EH (cell line): ENCODE measurements at places on chromosomes 5 and 9.
A peak's percentile ranks its signal among the peaks of the same experiment; 100 is the strongest.

DNA sequence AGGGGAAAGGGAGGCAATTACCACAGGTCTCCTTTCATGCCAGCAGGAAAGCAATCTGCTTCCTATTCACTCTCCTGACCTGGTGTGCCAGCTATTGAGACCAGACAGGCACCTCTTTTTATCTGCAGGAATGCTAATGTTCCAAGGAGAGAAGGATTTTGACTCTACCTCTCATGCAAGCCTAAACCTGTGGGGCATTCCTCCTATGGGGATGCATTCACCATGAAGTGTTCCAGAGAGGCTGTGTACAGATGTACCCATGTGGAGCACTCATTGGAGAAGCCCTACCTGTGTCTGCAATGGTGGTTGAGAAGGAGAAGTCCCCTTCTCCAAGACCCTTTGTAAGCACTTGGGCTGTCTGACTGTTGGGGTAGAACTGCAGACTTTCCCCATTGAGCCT, 45.4 kb upstream of the EDIL3 start:
- DNase-seq, result no peak

DNA sequence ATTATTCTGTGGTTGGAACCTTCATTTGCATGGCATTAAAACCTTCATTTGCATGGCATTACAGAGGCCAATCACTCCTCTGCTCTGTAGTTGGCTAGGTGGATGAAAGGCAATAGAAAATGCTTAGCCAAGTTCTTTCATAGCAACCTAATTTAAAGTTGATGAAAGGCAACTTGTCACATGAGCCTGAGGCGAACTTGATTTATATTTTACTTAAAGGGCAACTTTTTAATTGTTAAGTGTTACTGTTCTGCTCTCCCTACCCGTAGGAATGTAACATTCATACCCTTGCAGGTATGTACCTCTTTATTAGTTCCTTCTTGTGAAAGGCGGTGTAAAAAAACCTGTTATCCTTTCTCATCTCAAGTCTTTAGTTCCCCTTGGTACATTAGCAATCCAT, 7.9 kb upstream of the ERMP1 start:
- no peak for DNase-seq

GRCh38 chr9:132267660-132268059, 87.1 kb downstream of the SETX start:
- DNase-seq, result no peak

DNA sequence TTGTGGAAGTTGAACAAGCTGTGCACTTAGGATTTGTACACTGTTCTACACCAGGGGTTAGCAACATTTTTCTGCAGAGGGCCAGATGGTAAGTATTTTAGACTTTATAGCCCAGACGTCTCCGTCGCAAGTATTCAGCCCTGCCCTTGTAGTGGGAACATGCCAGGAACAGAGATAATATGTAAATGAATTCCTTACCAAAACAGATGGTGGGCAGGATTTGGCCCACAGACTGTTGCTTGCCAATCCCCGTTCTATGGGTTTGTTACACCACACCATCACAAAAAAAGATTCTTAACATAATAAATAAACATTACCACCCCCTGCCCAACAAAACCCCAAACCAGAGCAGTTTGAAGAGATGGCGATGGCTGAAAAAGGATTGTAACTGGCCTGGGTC, 74.3 kb downstream of the AMBP start:
- DNase-seq, result peak; percentile 41

DNA sequence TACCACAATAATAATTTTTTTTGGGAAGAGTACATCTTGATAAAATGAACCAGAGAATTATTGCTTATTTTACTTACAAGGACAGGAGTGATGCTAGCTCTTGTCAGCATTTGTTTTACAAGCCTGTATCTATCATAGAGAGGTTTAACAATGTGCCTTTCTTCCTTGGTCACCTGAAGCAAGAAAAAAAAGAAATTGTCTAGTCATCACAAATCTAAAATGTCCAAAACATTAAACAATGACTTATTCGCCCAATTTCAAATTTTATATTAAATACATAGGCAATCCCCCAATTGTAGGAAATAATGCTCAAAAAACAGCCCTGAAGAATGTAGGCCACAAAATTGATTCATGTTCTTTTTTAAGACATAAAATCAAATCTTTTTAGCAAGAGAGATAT, 56.6 kb downstream of the PKD2L2 start:
- no peak for DNase-seq

GRCh38 chr5:102792705-102793104, 37.6 kb downstream of the PAM start:
- peak; percentile 25 for DNase-seq

DNA sequence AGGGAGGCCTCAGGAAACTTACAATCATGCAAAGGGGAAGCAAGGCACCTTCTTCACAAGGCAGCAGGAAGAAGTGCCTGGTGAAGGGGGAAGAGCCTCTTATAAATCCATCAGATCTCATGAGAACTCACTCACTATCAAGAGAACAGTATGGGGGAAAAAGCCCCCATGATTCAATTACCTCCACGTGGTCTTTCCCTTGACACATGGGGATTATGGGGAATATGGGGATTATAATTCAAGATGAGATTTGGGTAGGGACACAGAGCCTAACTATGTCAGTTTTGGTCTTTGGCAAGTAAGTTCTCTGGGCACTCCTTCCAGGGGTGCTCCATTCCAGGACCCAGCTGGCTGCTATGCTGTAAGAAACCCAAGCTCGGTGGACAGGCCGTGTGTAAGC, 275.3 kb upstream of the TUT7 start:
- no peak for DNase-seq

DNA sequence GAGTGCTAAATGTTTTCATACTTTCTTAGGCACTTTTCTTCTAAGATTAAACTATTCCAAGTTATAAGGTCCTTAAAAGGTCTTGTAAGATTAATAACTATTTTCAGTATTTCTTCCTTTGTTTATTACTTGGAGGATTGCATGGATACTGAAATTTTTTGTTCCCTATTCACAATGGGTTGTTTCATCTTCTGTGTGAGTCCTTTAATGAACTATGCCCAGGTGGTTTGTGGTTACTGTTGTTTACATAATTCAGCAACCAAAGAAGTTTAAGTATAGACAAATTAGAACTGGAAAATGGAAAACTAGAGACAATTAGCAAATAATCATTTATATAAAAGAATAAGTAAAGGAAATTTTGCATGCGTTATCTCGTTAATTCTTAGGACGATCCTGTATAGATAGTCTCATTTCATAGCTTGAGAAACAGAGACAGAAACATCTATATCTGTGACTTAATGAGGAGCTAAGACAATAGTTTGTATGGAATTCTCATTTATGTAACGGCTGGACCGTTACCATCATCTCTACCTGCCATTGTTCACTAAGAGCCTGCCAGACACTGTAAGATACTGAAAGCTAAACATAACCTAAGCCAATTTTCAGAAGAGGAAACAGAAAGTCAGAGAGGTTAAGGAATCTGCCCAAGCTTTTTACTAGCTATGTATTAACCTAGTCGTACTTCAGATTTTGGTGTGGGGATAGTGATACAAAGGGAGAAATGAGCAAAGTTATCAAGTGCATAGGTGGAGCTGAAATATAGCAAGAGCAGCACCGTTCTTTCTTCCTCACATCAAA, 148.2 kb downstream of the PAM start:
- no peak for DNase-seq

GRCh38 chr9:81635521-81636254, 53.7 kb downstream of the TLE1 start:
- DNase-seq, result peak; percentile 88

DNA sequence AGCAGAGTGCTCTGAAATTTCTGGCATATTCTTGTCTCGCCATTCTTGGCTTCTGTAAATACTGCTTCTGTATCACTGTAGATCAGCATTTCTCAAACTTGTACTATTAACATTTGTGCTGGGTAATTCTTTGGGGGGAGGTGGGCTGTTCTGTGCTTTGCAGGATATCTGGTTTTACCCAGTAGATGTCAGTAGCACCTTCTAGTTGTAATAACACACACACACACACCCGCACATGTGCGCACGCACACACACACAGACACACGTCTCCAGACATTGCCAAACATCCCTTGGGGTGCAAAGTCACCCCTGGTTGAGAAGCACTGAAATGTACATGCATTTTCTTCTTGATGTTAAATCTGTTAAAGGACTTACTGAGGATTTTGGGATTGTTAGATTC, 304.1 kb downstream of the MAT2B start:
- no peak for DNase-seq

DNA sequence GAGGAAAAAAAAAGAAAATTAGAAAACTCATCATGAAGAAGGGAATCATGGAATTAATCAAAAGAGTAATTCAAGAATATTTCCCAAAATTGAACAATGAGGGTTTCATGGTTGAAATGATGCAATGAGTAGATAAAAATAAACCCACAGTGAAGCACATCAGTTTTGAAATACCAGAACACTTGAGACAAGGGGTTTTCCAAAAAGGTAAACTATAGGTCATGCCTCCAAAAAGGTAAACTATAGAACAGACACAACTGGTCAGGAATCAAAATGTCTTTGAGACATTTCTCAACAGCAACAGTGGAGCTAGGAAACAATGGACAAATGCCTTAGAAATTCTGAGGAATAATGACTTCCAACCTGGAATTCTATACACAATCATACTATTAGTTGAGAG, 60.2 kb upstream of the PCSK5 start:
- no peak for DNase-seq

- no peak for DNase-seq
Measured at GRCh38 chr5:114327987-114328386, 33.9 kb upstream of the KCNN2 start.

- DNase-seq, result peak; percentile 94
Measured at GRCh38 chr5:87300744-87301143, 33.1 kb downstream of the RASA1 start.

- no peak for DNase-seq
Measured at GRCh38 chr5:12313602-12314001, 409.4 kb upstream of the CTNND2 start.

GRCh38 chr5:78903861-78904260, 81.2 kb downstream of the ARSB start:
- DNase-seq, result peak; percentile 48

GRCh38 chr5:147575598-147575997, 65.7 kb upstream of the DPYSL3 start:
- no peak for DNase-seq

DNA sequence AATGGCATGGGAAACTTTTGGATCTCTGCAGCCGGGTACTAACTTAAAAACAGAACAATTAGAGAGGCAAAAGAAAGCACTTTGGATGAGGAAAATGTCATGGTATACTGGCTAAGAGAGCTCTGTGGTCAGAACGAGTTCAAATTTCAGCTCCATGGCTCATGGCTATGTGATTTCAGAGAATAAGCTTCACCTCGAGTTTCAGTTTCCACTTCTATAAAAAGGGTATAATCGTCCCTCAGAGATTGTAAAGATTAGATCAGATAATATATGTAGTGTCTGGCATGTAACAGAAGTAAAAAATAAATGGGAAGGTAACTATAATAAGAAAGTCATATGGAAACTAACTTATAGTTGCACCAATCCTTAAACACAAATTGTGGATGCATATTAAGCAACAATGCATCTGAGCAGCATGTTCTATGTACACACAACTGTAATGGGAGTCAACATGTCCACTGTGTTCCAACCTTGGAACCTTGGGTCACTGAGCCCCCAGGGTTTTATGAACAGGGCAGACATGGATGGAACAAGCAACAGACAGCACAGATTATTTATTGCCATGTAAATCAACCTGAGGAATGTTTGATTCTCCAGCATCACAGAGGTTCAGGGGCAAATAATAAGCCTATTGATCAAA, 145.4 kb downstream of the MAPKAP1 start:
- peak; percentile 18 for DNase-seq

GRCh38 chr9:112198646-112199045, 23.5 kb upstream of the SUSD1 start:
- peak; percentile 11 for DNase-seq

DNA sequence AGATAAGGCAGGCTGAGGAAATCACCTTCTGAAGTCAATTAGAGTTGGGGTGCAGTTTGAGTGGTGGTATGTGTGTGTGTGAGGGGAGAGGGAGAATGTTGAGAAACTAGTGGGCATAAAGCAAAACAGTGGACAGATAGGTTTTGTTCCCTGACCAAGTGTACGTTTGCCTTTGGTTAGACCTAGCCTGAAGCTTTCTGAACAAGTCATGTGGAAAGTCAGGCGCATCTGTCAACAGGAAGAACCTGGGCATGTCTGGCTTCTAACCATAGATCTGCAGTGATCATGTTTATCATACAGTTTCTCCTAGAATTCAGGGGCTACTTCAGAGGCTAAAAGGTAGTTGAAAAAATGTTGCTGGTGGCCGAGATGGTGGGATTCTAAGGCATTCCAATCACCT, 143.2 kb upstream of the PCA3 start:
- DNase-seq, result no peak

DNA sequence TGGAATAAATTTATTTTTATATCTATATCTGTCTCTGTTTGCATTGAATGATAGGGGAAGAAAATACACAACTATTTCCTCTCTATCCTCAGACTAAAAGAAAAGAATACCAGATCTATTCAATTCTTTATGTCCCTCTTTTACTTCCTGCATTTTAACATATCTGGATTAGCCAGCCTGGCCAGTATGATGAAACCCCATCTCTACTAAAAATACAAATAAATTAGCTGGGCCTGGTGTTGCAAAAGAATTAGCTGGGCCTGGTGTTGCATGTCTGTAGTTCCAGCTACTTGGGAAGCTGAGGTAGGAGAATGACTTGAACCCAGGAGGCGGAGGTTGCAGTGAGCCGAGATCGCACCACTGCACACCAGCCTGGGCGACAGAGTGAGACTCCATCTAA, 182.0 kb downstream of the LURAP1L start:
- DNase-seq, result peak; percentile 19

DNA sequence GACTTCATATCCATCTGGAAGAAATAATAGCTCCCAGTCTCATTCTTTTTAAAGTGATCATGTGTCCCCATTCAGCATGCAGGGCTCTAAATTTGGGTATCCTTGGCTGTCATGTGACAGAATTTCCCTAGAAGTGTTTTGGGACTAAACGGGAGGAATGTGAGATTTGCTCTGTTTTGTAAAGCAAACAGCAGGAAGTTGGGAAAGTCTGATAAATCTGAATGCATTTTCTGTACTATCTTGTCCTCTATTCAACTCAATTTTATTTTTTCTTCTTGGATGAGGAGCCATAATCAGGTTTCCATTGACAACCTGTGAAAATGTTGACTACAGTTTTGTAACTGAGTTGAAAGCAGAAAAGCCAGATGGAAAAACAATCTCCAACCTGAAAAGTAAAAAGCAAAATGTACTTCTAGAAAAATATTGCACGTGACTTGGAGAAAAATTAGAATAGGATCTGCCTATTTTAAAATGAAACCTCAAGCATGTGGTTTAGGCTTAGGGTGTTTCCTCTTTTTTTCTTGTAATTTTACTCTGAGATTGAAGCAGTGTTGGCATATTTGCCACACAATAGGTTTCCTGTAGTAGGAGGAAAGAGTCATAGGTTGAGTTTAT, 76.2 kb upstream of the IL6ST start:
- DNase-seq, result peak; percentile 39
